Stimulated activated CD8-positive, alpha-beta memory T cell treated with anti-CD3 and anti-CD28 coated beads, Interleukin-7, amount 100 ng/mL, for 4 hours (primary cell): ENCODE measurements at places on chromosomes 5 and 9.
A peak's percentile ranks its signal among the peaks of the same experiment; 100 is the strongest.

GRCh38 chr9:22588918-22589317 lies 142.3 kb downstream of the DMRTA1 start:
- DNase-seq = no peak

- no peak for DNase-seq
Observed at GRCh38 chr9:37152365-37152764, 32.0 kb downstream of the ZCCHC7 start.

- no peak for DNase-seq
Observed at GRCh38 chr9:77892171-77892570, 139.4 kb downstream of the GNAQ start.

DNA sequence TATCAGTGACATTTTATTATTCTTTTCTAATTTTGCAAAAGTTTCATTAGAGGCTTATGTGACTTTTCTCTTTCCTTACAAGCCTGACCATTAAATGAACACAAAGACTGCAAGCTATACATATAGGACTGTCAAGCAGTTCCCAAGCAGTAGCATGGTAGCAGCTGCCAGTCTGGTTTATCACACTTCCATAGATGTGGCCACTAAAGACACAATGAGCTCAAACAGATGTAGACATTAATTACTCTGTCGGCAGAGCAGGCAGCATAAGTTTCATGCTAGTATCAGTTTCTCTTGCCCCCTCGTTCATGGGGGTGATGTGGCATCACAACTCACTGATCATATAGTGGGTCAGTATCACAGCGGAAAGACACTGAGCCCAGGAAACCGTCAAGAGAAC lies 89.5 kb downstream of the CDH10 start:
- DNase-seq = no peak

DNA sequence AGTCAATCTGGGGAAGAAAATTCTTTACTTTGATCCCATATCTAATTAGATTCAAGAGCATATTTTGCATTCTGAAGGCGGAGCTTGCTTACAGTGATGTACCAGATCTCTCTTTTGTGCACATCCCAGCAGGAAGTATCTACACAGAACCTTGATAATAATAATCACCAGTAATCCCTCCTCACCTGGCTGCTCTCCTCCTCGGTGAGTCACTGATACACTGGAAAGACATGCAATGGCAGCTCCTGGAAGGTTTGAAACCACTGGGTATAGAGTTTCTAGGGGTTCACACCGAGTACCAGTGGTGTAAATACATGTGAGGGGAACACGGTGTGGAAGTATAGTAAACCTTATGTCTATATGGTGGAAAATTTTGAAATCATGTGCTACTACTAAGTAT lies 205.5 kb upstream of the TARS1 start:
- no peak for DNase-seq

DNA sequence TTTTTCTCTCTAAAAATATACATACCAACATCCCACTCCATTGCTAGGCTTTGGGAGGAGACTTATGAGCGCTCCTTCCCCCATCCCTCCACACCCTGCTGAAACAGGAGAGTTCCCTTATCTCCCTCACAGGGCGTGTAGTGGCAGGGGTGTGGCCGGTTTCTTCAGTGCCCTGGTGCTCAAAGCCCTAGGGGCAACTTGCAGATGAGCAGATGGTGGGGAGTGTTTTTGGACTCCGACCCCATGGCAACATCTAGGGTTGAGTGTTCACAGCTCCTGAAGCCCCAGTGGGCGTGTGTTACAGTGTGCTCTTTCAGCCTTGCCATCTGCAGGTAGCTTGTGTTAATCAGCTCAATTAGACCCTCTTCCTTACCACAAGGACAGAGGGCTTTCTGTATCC lies 409.5 kb downstream of the MAT2B start:
- no peak for DNase-seq

GRCh38 chr9:135898634-135899407 lies 8.5 kb downstream of the CAMSAP1 start:
- DNase-seq = no peak

DNA sequence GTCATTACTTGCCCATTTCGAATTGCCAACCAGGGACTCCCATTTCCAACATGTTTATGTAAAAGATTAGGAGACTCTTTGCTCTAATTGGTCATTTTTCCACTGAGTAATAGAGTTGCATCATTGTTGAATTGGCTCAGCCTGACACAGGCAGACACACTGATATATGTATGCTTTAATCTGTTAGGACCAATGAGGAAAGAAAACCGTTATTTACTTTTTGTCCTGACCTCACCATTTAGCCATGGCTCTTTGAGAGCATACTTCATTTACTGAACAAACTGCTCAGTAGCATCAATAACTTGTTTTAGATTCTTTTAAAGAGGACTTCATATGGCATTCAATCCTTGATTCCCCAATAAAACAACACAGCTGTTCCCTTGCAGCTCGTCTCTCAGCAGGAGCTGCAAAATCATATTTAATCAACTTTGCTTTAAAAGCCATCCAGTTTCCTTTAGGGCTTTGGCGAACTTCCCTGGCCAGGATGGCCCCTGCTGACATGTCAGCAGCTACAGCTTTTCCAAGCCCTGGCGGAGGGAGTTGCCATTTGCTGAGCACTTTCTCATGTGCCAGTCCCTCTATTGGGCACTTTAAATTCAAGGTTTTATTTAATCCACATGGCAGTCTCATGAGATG lies 251.5 kb upstream of the TNC start:
- no peak for DNase-seq

DNA sequence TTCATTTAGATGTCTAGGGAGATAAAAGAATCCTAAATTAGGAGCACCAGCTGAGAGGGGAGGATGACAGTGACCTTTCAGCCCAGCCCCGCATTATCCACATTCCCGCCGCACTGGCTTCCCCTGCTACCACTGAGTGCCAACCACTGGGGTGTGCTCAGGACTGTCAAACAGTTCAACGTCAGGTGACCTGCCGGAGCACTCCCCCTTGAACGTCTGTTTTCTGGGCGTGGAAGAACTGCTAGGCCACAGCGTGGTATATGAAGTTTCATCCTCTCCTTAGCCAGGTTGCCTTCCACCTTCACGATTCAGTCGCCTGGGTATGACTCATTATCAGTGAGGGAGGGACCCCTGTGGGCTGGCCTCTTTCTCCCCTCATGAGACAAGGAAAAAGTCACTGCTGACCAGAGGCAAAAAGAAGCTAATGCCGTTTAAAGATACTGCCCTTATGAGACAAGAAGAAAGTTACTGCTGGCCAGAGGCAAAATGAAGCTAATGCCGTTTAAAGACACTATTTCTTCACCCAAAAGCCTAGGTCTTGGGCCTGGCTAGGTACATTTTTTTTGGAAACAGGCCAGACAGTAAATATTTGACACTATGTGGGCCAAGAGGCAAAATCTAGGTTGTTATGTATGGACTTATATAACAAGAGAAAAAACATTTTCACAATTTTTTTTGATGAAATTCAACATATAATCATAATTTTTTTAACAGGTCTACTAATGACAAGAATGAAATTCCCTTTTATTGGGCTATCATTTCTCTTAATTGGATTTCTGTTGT lies 4.6 kb downstream of the NMRK1 start:
- DNase-seq = peak; percentile 25

DNA sequence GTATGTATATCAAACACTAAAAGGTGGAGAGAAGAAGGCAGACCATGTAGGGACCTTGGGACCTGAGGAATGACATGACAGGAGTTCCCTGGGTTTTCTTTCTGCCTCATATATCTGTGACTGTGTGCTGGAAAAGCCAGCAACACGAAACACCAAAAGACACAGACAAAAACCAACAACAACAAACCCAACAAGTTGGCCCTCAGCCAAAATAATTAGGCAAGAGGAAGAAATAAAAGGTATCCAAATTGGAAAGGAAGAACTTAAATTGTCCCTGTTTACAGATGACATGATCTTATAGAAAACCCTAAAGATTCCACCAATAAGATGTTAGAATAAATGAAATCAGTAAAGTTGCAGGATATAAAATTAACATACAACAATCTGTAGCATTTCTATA lies 21.7 kb downstream of the ABO start:
- no peak for DNase-seq

- no peak for DNase-seq
Observed at GRCh38 chr5:683551-684481, 9.3 kb downstream of the TPPP start.

DNA sequence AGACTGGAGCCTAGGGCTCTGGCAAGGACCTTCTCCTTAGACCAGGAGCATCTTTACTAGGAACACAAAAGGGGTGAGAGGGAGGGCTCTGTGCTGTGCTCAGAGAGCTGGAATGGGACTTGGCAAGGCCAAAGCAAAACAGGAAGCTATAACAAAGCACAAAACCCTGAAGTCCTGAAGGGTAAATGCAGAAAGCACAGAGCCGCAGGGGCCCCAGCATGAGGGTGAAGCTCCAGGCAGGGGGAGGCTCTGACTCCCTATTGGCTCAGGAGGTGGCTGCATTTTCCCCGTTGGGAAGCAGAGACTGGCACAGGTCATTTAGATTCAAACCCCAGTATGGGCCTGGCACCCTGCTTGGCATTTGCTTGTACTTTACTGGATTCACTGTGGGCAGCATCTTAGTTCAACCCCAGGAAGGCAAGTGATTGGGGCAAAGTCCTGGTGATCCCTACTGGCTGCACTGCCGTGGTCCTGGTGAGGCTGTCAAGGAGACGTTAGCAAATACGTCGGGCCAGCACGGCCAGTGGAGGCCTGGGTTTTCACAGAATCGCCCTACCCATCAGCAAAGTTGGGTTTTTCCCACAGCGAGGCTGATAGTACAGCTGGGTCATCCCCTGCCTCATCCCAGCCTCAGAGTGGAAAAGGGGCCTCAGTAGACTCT lies 46.3 kb downstream of the GGTA1 start:
- no peak for DNase-seq

DNA sequence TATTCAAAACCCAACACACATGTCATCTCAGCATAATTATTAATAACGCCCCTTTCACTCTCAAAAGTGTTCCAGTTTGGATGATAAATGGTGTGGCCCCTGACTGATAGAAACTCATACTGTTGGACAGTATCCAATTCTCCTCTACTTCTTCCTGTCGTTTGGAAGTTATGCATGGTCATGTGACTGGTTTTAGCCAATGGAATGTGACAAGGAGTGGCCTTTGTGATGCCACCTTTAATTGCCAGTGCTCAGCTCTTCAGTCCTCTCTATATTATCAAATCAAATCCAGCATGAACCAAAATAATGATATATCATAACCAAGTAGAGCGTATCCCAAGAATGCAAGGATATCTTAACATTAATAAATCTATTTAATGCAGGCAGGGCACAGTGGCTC lies 117.8 kb upstream of the SPIN1 start:
- DNase-seq = no peak

GRCh38 chr5:108016101-108016500 lies 345.4 kb upstream of the EFNA5 start:
- no peak for DNase-seq

GRCh38 chr5:135718651-135719050 lies 115.8 kb upstream of the SLC25A48 start:
- DNase-seq = no peak

DNA sequence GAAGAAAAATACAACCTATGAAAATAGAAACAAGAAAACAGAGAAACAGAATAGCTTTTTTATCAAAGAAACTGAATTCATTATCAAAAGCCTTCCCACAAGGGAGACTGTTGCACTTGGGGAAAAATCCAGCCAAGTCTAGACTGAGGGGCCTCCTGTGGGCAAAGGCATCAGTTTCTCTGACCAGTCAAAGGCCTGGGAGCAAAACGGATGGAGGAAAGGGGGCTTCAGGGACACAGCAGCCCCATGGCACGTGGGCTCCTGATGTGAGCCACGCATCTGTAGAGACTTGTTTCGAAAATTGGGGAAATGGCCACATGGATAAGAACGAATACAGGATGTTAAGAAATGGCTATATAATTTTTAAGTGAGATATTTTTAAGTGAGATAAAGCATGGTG lies 21.1 kb downstream of the ZDHHC11B start:
- no peak for DNase-seq

GRCh38 chr9:91214086-91214485 lies 147.6 kb downstream of the AUH start:
- DNase-seq = no peak

DNA sequence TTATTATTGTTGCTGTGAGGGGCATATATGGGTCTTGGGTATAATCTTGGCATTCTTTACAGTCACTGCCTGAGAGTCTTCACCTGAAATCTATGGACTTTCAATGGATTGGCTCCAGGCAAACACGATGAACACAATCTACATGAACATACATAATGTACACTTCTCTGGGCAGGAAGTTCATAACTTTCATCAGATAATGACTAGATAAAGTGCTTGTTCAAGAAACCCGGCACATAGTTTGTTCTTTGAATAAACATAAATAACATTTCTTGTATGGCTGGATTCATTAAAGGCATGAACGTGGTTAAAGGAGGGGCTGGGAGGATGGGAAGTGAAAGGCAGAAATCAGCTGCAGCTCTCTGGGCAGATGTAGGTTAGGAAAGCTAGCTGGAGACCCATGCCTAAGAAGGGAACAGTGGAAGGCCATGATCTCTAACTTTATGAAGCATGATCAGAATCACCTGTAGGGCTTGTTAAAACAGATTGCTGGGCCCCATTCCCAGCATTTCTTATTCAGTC lies 306.9 kb upstream of the EFNA5 start:
- no peak for DNase-seq

DNA sequence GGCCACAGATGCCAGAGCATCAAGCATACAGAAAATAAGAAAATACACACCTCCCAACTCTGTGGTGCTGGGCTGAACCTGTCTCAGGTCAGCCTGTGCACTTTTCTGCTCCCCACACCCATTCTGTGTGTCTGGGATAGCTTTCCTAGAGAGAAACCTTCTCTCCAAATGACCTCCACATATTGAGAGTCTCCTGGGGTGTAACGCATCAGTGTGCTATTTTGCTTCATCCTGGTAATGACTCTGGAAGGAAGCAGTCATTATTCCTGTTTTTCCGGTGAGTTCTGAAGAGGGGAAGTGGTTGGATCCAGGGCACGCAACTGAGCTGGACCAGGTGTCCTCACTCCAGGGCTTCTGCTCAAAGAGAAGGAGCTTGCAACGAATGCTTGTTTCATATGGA lies 73.2 kb upstream of the SH3PXD2B start:
- DNase-seq = no peak

DNA sequence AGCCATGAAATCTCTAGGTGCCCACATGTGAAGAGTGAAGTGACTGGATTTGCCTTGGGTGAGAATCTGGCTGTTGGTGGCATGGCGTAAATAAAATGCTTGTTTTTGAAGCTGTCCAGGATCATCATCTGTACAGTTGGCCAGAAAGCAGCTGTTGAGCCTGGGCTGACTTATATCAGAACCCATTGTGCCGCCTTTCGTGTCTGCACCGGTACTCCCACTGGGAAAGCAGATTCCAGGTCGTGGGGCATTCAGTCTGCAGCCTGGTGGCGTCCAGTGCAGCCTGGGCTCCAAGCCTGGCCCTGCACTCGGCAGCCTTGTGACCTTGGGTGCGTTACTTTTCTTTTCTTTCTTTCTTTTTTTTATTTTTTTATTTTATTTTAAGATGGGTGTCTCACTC lies 27.8 kb downstream of the PRRC2B start:
- DNase-seq = no peak
